HAP-1 (cell line): ENCODE measurements at places on chromosomes 5 and 9.

GRCh38 chr5:136120529-136120928 is 12.1 kb upstream of the SMAD5 start:
- no peak for DNase-seq

GRCh38 chr5:57117596-57117995 is 56.3 kb upstream of the GPBP1 start:
- no peak for DNase-seq

DNA sequence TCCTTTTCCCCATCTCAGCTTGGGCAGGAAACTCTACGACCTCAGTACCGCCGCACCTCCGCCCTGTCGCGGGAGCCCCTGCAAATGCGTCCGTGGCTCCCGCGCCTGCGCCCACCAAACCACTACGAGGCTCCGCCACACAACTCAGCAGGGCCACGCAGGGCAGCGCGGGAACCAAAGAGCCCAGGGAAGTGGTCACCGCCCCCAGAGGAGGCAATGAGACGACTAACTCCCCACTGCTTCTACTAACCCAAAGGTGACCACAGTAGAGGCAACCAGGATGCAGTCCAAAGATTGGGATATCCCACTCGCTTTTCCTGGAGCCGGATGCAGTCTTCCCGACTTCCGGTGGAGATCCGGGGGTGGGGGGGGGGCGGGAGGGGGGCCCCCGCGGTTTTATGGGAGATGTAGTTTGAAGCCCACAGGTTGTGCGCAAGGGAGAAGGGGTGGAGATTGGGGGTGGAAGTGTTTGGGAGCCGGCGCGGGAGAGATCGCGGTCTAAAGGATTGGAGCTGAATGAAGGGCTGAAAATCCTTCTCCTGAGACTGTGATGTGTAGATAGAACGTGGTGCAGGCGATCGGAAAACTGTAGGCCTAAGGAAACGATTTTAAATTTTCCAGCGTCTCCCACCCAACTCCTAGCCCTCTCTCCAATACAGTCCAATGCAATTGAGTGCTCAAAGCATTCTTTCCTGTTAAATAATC is at the start of gene NUDT12:
Gene NUDT12 (minus strand): TSS at position 337 of the 705 bp plus-strand sequence. CDS start 2,541 bp downstream, outside the sequence.
- peak; percentile 83 for DNase-seq

DNA sequence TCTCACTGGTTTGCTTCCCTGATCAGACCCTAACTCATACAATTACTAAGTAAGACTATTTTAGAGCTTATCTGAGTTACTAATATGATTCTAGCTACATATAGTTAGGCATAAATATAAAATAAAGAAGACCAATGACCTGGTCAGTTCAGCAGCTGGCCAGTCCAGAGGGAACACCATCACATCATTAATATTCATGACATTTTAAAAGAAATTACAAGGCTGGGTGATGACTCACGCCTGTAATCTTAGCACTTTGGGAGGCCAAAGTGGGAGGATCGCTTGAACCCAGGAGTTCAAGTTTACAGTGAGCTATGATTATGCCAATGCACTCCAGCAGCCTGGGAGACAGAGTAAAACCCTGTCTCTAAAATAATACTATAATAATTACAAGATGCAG is 37.0 kb upstream of the CDC42SE2 start:
- DNase-seq, result no peak
